ENCODE measurements at places on chromosomes 12 and 14.
A peak's percentile ranks its signal among the peaks of the same experiment; 100 is the strongest.

DNA sequence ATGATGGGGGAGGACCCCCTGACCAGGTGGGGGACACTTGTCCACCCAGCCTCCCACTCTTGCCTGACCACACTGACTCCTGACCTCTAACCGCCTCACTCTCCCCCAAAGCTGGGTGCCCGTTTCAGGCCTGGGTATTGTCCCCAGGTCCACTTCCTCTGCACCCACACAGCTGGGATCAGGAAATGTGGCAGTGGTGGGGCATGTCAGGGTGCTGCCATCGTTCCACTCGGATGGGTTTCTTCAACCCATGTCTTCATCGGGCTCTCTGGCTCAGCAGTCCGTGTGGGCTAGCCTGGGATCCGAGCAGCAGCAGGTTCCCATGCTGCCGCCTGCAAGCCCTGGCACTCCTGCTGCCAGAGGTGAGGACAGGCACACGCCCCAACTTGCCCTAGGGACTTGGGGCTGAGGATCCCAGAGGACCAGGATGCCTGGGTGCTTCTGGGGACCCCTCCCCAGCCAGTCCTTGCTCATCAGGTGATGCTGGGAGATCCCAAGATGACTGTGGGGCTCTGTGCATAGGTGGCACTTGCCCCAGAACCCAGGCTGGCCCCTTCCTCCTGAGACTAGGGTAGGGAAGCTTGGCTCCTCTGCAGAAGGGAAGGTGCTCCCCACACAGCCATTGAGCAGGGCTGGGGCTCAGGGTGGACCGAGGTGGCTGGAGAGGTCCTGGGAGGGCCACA lies 2.9 kb upstream of the CLBA1 start:
- DNase-seq: no peak

GRCh38 chr12:128852885-128853599 lies at the start of gene GLT1D1:
Gene GLT1D1, plus strand, starts transcription at chr12:128853478. Its CDS starts 104 bp downstream, at chr12:128853582.
- no peak for DNase-seq

DNA sequence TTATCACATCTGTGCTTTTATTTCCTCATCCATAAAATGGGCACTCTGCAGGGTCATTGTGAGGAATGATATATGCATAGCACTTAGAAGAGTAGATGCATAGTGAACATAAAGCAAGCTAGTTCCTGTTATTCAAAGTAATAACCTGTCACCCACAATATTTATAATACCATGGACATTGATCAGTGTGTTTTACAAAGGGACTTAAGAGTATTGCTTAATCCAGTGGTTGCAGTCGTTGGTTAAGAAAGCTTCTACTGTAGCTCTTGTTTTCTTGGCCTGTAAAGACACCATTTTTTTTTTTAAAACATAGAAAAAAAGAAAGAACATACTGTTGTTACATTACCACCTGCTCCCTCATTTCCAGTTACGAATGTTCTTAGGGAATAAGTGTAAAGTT lies 13.1 kb downstream of the METAP2 start:
- DNase-seq: no peak

DNA sequence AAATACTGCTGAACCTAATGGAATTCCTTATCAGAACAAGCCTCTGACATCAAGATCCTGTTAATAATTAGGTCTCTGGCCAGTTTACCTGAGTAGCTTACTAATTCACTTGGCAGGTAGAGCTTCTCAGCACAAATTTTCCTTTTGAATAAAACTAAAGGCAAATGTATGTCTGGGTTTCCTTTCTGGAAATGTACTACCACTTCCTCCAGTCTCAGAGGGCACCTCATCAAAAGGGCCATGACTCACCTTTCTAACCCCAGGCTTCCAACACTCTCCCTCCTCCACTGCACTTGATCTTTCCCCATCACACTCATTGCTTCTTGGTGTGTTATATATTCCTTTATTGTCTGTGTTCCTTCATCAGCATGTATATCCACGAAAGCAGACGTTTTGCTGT lies 90.5 kb downstream of the SLC2A13 start:
- DNase-seq: no peak

DNA sequence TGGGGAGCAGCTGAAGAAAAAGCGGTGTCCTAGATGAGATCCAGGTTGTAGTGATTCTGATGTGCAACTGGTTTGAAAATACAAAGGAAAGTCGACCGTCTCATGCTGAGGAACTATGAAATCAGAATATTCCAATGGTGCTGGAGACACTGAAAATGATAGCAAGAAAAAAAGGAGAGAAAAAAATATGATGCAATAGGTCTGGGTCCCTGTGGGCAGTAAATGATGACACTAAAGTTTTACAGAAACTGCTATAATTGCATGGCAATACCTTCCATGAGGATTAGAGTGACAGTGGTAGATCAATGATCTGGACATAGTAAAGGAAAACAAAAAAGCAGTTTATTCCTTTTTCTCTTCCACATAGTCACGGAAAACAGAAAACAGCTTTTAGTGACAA lies 2.3 kb downstream of the PYM1 start:
- no peak for DNase-seq

DNA sequence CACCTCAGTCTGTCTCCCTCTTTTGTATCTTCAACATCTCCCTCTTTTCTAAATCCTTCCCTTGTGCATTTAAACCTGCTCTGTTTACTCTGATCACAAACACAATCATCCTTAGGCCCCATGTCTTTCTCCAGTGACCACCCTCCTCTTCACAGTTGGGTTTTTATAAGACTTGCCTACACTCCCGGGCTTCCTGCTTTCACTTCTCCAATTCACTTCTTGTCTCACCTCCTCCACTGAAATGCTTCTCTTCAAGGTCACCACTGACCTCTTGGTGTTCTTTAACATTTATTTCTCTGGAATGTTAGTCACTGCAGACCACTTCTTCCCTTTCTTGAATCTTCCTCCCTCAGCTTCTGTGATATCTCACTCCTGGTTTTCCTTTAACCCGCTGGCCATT lies 8.7 kb upstream of the SMCO2 start:
- DNase-seq: no peak

GRCh38 chr12:121799156-121799841 lies 4.5 kb upstream of the SETD1B start:
- peak; percentile 84 for DNase-seq

DNA sequence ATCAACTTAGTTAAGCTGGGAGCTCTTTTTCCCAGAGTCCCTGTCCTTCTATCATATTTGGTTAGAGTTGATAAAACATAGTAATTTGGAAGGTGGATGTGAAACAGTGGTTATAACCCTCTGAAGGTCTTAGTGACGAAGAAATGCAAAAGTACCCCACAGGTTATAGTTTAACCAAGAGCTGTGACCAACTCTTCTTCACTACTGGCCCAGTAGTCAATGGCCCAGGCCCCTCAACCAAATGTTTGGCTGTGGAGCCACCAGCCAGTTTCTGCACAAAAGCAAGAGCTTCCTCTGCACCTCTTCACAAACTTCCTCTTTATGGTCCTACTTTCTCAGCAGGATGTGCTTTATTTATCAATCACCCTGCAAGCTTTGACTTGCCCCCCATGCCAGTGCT lies 132.6 kb downstream of the BMP4 start:
- DNase-seq: no peak

GRCh38 chr12:45743247-45743646 lies 13.7 kb downstream of the ARID2 start:
- no peak for DNase-seq

- no peak for DNase-seq
Measured at GRCh38 chr12:106032623-106032925, 106.2 kb downstream of the NUAK1 start.

- no peak for DNase-seq
Measured at GRCh38 chr14:79050787-79051727, 880.9 kb downstream of the NRXN3 start.

DNA sequence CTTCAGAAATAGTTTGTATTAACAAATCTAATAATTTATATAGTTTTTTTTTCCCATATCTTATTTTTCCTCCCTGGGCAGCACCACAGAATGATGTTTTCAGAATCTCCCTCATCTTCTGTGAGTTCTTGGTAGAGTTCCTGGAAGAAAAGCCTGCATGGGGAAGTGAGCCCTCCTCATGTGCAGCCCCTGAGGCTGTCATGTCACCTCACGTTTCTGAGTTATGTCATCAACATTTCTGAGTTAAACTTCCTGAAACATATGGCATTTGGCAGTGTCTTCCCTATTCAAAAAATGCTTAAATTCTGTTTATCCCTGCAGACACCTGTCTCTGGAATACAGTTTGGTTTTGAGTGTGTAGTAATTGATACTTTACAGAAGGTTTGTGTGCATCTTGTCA lies 979.0 kb downstream of the TMEM121 start:
- DNase-seq: no peak

- no peak for DNase-seq
Measured at GRCh38 chr12:21239866-21240265, 94.9 kb downstream of the SLCO1A2 start.

GRCh38 chr14:44379292-44379977 lies 127.6 kb downstream of the FSCB start:
- DNase-seq: no peak

- DNase-seq: no peak
Measured at GRCh38 chr14:79661752-79662151, 549.6 kb downstream of the DIO2 start.

- no peak for DNase-seq
Measured at GRCh38 chr14:29587761-29588470, 339.7 kb downstream of the PRKD1 start.

GRCh38 chr12:100753837-100754236 lies 40.7 kb upstream of the ANO4 start:
- DNase-seq: peak; percentile 67

GRCh38 chr12:103998976-103999375 lies 33.3 kb downstream of the TDG start:
- no peak for DNase-seq

DNA sequence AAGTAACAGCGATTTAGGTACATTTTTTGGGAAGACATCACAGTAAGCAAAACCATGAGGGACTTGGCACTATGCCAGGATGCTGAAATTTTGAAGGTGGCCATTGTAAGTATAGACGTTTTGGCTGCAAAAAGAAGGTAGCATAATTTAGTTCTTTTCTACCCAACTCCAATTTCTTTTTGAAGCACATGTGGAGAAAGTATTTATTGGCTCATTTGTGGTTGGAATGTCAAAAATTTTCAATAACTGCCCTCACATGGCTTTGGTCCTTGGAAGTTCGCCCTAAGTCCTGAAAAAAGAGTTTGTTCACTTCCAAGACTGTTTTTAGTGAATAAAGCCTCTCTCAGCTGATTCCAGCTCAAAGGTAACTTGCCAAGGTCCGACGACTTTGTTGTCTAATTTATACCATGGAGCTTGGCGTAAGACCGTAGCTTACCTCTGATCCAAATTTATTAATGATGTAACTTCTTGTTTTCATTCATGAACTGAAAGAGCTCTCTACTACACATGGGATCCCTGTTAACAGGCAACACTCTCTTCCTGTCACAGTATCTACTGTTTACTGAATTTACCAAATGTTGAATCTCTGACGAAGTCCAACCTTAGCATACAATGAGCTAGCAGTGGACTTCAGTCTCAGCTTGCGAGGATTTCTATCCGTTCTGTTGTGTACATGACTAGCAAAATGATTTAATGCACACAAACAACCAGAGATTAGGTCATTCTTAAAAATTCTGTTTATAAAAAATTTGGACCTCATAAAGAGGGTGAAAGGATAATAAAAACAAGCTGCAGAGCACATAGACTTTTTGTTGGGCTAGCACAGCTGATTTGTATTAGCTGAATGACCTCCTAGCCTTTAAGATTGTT lies 49.0 kb downstream of the MSRB3 start:
- DNase-seq: no peak

GRCh38 chr12:62379026-62379722 lies 87.5 kb upstream of the MON2 start:
- DNase-seq: no peak

- DNase-seq: peak; percentile 90
Measured at GRCh38 chr12:6375269-6376078, at the start of gene SCNN1A. Gene SCNN1A, minus strand, starts transcription at chr12:6375563. Its CDS starts 780 bp downstream, at chr12:6374783.

DNA sequence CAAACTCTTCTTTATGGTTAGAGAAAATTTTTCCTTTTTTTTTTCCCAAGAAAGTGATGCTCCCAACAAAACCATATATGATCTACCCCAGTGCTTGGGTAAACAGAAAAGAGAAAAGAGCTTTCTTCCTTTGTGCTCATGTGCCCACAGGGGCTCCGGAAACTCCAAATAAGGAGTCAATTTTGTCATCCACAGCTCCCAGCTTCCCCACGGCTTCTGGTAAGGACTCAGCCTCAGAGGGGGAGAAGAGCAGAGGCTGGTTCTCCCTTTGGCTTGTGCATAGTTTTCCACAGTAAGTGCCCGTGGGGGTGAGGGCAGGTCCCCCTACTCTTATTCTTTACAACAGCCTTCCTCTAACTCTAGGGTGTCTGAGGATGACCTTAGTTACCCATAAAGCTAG lies 13.3 kb upstream of the RGS6 start:
- DNase-seq: no peak

- no peak for DNase-seq
Measured at GRCh38 chr12:1913377-1914113, 4.9 kb downstream of the CACNA2D4 start.

GRCh38 chr14:99560922-99561683 lies 42.9 kb downstream of the CCDC85C start:
- peak; percentile 89 for DNase-seq

- DNase-seq: no peak
Measured at GRCh38 chr14:49767270-49767570, 733 bp upstream of the KLHDC2 start.

GRCh38 chr14:39350866-39351265 lies 81.4 kb downstream of the FBXO33 start:
- DNase-seq: no peak

DNA sequence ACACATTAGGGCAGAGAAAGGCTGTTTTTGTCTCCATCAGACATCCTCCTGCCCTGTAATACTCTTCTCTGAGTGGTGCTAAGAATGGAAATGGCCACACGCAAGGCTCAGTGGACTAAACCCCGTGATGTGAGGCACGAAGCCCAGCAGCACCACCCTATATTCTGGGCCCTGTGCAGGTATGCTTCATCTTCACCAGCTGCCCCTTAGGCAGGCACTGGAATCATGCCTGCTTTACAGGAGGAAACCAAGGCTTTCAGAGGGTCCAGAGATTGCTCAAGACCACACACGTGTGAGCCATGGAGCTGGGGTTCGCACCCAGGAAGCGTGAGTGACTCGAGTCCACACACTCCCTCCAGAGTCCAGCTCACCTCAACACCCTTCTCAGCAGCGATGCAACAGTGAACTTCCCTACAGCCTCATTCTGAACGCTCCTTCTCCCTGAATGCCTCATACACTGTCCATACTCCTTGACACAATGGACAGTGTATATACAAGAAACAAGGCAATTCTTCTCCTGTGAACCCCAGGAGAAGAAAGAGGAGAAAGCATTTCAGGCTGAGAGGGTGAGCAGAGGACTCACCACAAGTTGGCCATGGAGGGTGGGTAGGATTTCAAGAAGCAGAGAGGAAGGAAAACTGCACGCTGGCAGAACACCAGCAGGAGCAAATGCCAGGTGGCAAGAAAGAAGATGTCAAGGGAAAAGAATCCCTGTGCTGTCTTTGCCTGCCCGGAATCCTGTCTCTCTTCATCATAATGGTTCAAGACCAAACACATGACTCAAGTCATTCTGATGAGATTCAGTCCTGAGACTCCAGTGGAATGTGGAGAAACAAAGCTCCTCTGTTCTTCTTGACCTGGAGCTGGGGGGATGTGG lies 39.1 kb downstream of the NT5DC3 start:
- no peak for DNase-seq

- DNase-seq: no peak
Measured at GRCh38 chr12:28424965-28425364, 234.7 kb downstream of the CCDC91 start.

Measured in NCI-H2081 (cell line).